ENCODE measurements at places on chromosomes 6 and 20.

- DNase-seq, result no peak
Observed at GRCh38 chr6:45378334-45378926, 696 bp upstream of the SUPT3H start.

- DNase-seq, result no peak
Observed at GRCh38 chr6:106648651-106649308, 19.4 kb downstream of the QRSL1 start.

GRCh38 chr6:154891901-154892300 is 103.2 kb upstream of the TIAM2 start:
- DNase-seq, result no peak

DNA sequence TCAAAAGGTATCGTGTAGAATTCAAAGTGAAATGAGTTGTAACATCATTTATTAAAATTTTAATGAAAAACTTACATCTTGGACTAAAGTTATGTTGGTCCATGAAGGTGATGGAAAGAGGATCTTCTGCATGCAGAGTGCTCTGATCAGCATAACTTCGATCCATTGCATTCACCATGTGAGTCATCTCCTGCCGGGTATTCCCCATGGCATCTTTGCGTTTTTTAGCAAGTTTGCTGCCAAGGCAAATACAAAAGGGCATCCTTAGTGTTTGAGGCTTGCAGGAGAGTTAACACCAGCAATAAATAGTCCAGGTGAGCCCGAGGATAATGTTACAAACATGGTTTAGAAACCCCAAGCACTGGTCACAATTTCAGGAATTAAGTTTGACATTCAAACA is 104.2 kb upstream of the THEMIS start:
- no peak for DNase-seq

Data from stimulated activated CD8-positive, alpha-beta memory T cell treated with anti-CD3 and anti-CD28 coated beads, Interleukin-15, amount 100 ng/mL, for 24 hours (primary cell).